ENCODE measurements at places on chromosomes 6 and 20. TPM values are rescaled to one million over a fixed set of nuclear protein-coding genes. Genes with fewer than 3 reads are reported as not detected.

- no peak for DNase-seq
These were observed 327.3 kb downstream of the THBS2 start for GRCh38 chr6:168926306-168926705.

DNA sequence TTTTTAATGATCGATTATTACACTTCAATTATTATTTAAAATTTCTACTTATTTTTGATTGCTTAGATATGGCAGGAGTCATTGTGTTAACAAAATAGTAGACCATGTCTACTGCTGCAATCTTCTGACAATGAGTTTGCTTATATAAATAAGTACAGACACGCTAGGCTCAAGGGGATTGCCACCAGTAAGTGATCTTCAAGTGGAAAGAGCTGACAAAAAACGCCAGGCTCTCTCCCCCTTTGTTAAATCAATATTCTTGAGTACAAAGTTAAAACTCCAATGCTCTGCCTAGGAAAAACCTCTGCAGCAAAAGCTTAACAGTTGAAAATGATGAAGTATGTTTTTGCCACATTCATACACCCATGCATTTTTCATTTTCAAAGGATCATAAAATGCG, 738.1 kb downstream of the HDGFL1 start:
- no peak for DNase-seq

- peak; percentile 83 for DNase-seq
These were observed 14.3 kb downstream of the PSMB9 start for GRCh38 chr6:32868257-32868788.

Gene MMP24
- 0.07 TPM for polyA plus RNA-seq

- no peak for DNase-seq
These were observed 3.4 kb downstream of the GABBR1 start for GRCh38 chr6:29629571-29629970.

Gene LKAAEAR1
- 0.63 TPM for polyA plus RNA-seq

Gene RSPO3
- not detected for polyA plus RNA-seq
